NCI-H1694 (cell line): ENCODE measurements at places on chromosomes 13 and 19.

- no peak for DNase-seq
Measured at GRCh38 chr13:104586051-104586746, 1520.0 kb upstream of the SLC10A2 start.

DNA sequence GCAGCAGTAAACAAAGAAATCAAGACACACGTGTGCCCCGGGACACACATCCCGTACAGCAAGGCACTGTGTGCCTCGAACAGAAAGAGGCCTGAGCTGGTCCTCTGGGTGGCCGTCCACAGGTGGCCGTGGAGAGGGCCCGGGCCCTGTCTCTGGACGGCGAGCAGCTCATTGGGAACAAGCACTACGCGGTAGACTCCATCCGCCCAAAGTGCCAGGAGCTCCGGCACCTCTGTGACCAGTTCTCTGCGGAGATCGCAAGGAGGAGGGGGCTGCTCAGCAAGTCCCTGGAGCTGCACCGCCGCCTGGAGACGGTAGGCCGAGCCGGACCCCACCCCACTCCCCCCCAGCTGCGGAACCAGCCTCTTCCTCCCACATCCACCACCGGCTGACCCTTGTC lies 30.7 kb upstream of the F7 start:
- no peak for DNase-seq

- DNase-seq: no peak
Measured at GRCh38 chr13:34217343-34218025, 399.5 kb downstream of the RFC3 start.

DNA sequence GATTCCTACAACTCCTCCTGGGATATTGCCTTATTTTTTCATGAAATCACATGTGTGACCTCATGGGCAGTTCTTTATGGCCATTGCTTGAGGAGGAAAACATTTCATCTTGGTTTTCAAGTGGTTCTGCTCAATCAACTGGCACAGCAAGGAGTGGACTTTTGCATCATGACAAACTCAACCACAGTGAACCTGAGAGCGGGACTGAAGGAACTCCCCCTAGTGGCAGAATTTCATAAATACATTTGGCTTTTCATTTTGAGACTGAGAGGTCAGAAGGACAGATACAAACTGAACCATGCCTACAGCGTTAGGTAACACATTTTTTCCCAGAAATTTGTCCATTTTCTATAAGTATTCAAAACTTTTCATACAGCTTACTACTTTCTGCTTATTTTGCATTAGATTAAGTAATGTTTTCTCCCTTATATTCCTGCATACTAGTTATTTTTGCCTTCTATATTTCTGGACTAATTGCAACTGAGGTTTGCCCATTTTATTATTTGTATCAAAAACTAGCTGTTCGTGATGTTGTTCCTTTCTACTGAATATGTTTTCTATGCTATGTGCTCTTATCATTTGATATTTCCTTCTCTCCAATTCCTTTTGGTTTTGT lies 13.4 kb upstream of the SIGLEC12 start:
- peak; percentile 19 for DNase-seq

- no peak for DNase-seq
Measured at GRCh38 chr19:16615808-16616207, 12.2 kb downstream of the MED26 start.

- DNase-seq: no peak
Measured at GRCh38 chr13:98962901-98963590, 14.8 kb downstream of the DOCK9 start.

DNA sequence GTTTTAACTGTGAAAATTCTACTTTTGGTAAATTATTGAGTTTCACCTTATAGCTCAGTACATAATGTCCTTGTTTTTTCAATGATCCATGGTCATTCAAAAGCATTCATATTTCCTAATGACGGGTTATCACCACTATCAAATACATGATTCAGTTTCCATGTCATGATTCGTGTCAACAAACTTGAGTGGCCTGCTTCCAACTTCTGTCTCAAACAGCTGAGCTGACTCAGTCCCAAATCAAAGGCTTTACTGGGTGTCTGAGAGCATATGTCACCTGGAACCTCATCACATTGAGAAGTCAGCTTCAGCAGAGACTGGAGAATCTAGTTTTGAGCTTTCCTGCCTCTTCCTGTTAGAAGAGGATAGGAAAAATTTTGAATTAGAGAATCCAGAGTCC lies 40.3 kb upstream of the SGCG start:
- DNase-seq: no peak

DNA sequence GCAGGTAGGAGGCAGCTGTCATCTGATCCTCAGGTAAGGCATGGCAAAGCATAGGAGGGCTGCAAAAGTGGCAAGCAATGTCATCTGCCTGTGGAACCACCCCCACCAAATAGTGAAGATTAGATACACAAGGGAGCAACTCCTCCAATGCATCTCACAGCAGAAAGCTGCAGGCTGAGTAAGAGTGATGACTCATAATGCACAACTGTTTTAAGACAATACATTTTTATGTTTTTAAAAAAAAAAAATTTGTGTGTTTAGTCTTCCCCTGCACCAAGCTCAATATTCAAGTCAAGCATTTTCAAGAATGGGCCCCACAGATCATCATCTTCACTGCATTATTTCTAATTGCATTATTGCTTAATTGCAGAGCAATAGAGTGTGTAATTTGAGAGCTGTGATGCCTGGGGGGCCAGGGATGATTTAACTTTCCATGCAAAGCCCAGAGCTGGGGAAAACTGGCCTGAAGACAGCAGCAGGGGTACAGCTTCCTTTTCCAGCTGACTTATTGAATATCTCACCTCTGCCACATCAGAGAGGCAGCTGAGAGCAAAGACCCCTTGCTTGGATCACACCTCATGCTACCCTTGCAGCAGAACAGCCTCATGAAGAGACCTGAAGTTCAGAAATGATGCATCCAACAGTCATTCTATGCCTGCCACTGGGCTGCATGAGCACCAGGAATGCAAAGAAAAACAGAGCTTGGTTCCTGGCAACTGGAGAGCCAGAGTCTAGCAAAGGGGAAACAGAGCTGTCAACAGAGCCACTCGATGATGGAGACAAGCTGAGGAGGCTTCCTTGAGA lies 22.7 kb upstream of the POP4 start:
- DNase-seq: no peak

DNA sequence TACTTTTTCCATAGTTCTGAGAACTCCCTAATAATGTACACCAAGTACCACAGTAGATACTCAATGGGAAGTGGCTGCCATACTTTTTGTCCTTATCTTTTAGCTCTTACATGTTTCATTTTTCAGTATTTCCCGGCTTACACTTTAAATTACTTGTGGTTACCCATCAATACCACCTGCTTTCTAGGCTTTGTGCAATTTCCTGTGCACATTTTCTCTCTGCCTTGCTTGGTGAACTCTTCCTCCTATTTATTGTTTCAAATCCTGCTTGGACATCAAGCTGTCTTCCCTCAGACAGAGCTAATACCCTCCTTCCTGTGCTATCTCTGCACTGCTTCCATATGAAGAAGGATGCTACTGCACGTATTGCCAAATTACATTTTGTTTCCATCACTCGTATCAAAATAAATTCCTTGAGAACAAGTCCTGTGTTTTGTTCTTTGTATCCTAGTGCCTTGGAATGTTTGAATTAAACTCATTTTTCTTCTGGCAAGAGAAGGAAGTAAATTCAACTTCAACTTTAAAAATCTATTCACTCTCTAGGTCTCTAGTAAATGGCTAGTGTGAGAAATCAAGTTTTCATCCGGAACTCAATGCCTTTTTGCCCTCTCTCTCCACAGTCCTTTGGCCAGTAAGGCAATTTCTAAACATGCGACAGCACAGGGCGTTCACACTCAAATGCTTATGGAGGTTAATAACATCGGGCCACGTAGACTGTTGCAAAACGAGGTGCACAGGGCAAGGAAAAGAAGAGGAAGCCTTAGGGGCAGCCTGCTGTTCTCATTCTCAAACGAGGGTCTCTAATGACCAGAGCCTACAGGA lies 5.6 kb downstream of the ZAR1L start:
- DNase-seq: no peak

DNA sequence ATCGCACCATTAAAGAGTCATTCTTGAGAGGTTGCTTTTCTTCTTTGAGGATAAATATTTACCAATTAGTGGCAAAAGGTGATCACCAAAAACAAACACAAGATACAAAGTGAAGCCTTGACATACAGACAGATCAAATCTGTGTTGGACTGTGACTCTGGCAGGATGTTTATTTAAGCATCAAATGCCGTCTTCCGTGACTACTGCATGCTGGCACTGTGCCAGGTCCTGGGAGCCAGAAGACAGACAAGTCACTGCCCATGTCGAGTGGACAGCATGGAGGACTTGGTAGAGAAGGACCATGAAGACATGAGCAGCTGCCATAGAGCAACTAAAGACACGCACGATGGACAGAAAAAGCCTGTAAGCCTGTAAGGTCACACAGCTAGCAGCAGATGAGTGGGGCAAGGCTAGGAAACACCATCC lies 92.8 kb upstream of the FARP1 start:
- no peak for DNase-seq

DNA sequence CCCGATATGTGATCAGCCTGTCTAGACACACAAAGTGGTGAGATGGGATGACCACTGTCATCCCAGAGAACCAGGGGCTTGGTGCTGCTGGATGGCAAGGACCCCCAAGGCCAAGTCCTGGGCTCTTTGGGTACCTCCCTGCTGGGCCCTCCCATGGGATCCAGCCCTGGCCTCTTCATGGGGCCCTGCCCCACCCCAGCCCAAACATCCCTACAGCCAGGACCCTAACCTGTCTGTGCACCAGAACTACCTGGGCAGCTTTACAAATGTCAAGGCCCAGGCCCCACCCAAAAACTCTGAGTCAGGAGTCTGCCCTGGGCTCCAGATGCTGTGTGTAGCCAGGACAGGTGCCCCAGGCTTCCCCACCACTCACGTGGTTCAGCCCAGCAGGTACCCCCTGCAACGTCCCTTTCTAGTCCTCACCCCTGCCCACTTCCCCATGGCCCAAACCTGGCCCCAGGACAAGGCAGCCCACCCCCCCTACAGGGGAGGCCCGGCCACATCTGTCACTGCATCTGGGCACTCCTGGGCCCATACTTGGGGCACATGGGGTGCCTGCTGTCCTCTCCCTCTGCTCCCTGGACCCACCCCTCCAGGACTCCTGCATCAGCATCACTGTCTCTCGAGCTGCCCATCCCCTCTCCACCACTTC lies 233.5 kb downstream of the TUBA3C start:
- no peak for DNase-seq

GRCh38 chr13:20388184-20388583 lies 137.5 kb downstream of the CRYL1 start:
- no peak for DNase-seq

GRCh38 chr13:104833221-104833620 lies 1702.2 kb downstream of the EFNB2 start:
- no peak for DNase-seq

GRCh38 chr13:45838171-45838745 lies 13.3 kb downstream of the SIAH3 start:
- peak; percentile 25 for DNase-seq

GRCh38 chr13:112428704-112429103 lies 52.5 kb downstream of the SPACA7 start:
- DNase-seq: no peak

DNA sequence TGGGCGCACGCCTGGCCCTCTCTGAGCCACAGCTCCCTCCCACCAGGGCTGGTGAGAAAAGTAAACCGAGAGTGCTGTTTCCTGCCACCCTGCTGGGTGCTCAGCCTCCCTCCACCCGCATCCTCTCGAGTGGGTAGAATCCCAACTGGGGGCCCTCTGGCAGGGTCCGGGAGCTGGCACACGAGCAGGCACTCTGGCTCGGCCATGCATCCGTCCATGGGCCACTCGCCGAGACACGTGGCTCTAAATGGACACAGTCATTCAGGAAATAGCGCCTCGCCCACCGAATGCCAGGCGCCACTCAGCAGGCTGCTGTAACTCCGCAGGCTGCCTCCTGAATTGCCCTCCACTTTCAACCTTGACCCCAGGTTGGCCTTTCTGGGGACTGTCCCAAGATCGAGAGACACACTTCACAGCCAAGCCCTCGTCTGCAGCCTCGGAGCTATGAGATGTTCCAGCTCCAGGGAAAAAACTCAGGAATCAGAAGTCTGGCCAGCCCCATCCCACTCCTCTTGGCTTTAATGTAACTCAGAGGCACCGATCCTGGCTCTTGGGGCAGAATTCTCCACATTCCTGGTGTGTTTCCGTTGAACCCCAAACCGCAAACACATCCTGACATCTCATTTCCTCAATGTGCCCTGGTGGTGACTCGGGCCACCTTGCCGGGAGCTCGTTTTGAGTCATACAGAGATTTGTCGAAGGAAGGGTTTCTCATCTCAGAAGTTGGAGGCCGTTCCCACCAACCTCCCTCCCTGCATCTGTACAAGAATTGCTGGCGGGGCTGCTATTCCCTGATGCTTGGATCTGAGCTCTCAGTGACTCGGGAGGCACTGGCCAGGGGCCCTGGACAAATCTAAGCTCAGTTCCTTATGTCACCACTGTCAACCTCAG lies 14.1 kb downstream of the KLF2 start:
- no peak for DNase-seq

DNA sequence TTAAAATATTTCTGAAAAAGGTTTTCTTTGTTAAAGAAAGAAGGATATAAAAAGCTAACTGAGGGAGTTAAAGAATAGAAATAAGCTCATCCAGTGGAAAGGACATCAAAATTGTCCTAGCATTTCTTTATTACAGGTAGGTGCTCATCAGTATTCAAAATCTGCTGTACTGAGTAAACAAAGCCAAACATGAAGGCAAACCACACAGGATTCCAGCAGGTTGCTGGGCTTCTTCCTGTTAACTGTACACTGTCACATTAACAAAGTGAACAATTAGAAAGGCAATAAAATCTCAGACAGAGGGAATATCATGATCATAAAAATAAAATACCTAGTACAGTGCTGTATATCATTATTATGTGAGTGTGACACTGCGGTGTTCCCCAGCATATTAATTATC lies 1541.0 kb downstream of the SLITRK5 start:
- DNase-seq: no peak

- no peak for DNase-seq
Measured at GRCh38 chr13:79997244-79997643, 343.7 kb downstream of the SPRY2 start.

DNA sequence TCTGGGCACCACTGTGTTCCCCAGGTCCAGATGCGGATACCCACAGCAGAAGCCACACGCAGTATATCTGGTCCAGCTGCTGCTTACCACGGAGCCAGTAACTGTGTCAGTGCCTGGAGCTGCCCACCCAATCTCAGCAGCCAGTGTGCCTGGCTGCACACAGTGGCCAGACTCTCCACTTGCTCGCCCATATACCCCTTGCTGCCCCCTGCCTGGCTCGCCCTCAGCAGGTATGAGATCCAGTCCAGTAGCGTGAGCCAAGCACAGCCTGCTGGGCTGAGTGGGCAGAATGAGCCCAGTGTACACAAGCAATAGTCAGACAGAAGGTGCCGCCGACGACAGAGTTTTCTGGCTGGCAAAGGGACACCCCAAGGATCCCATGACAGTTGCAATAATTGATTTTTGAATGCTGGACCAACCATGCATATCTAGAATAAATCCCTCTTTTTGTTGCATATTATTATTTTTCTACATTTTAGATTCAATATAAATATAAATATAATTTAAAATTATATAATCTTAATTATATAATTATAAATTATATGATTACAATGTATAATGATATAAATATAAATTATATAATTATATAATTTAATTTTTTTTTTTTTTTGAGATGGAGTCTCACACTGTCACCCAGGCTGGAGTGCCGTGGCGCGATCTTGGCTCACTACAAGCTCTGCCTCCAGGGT lies 918.8 kb upstream of the MIR17HG start:
- no peak for DNase-seq

- DNase-seq: no peak
Measured at GRCh38 chr13:41605319-41606285, 148.3 kb downstream of the RGCC start.
